RWPE2 (cell line): ENCODE measurements at places on chromosomes 4 and X.

DNA sequence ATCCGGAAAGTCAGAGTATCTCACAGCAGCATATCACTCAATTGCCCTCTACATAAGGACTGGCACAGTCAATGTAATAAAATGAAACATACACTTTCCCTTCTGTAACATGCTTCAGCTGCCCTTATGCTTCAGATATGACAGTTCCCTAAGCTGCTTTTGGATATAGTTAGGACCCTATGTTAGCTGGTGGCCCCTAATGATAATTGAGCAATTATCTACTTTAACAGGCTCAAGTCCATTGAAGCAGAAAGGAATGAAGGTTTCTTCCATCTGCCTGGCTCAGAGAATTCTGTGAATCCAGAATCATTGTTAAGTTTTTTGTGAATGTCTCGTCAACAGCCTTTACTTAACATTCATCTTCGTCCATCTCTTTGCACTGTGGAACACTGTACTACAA is 951.2 kb upstream of the DIAPH2 start:
- H3K27ac ChIP-seq, result no peak overlapping the region
- H3K36me3 ChIP-seq, result no peaks in the 10 kb centered on the region
- H3K27me3 ChIP-seq, result no peaks in the 10 kb centered on the region
- DNase-seq, result no peak

GRCh38 chr4:129094347-129094746 is 1.0 kb upstream of the SCLT1 start:
- peak overlapping the region; percentile 74 for H3K27ac ChIP-seq
- H3K4me1 ChIP-seq, result peaks cover 17% of the 10 kb centered on the region
- H3K27me3 ChIP-seq, result no peaks in the 10 kb centered on the region
- H3K36me3 ChIP-seq, result no peaks in the 10 kb centered on the region
- no peak for DNase-seq
- no peak overlapping the region for H3K4me3 ChIP-seq

DNA sequence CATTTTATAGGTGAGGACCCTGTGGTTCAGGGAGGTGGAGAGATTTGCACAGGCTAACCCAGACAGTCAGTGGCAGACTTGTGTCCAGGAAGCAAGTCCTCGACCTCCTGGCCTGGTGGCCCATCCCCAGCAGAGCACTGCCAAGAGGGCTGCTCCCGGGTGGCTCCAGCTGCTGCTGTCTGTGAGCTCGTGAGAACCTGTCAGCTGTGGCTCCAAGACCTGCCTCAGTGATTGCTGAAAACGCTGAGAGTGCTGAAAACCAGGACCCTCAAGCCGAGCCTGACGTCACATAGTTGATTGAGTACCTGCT is 74.2 kb downstream of the RTL9 start:
- no peak for DNase-seq
- no peak overlapping the region for H3K27ac ChIP-seq
- no peaks in the 10 kb centered on the region for H3K4me1 ChIP-seq
- no peak overlapping the region for H3K4me3 ChIP-seq

- no peaks in the 10 kb centered on the region for H3K36me3 ChIP-seq
- no peaks in the 10 kb centered on the region for H3K27me3 ChIP-seq
- no peaks in the 10 kb centered on the region for H3K4me1 ChIP-seq
- H3K27ac ChIP-seq, result no peak overlapping the region
- H3K4me3 ChIP-seq, result no peak overlapping the region
Measured at GRCh38 chr4:164906368-164906767, 29.4 kb downstream of the APELA start.

- H3K4me3 ChIP-seq, result no peak overlapping the region
- H3K36me3 ChIP-seq, result no peaks in the 10 kb centered on the region
- no peak overlapping the region for H3K27ac ChIP-seq
- no peaks in the 10 kb centered on the region for H3K4me1 ChIP-seq
- no peak for DNase-seq
Measured at GRCh38 chr4:141142423-141142822, 9.2 kb upstream of the RNF150 start.

- no peak for DNase-seq
- no peaks in the 10 kb centered on the region for H3K36me3 ChIP-seq
Measured at GRCh38 chr4:115740806-115741205, 627.4 kb upstream of the NDST4 start.

- DNase-seq, result no peak
- H3K27me3 ChIP-seq, result no peaks in the 10 kb centered on the region
- peaks cover 7% of the 10 kb centered on the region for H3K4me1 ChIP-seq
- no peak overlapping the region for H3K4me3 ChIP-seq
Measured at GRCh38 chr4:76850010-76850441, 47.9 kb downstream of the SOWAHB start.

DNA sequence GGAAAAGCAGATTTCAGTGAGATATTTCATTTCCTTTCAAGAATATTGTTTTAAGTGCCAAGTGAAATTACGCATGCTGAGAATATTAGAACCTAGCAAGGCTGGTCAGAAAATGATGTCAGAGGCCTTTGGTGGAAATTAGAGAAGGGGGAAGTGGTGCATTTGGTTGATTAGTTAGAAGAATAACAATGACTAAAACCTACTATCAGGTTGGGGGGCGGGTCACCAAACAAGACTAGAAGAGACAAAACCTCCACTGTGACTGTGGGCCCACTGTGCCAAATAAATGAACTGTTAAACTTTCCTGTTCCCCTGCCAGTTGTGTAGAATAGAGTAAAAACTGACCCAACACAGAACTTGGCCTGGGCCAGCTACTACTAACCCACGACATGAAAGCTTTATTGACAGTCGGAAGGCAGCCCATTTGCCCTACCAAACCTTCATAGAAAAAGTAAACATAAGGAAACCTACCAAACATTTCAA is 2.9 kb downstream of the RAPGEF2 start:
- no peaks in the 10 kb centered on the region for H3K27me3 ChIP-seq
- peak overlapping the region; percentile 73 for H3K27ac ChIP-seq
- no peaks in the 10 kb centered on the region for H3K36me3 ChIP-seq
- H3K4me1 ChIP-seq, result peaks cover 28% of the 10 kb centered on the region
- H3K4me3 ChIP-seq, result peak overlapping the region; percentile 88

DNA sequence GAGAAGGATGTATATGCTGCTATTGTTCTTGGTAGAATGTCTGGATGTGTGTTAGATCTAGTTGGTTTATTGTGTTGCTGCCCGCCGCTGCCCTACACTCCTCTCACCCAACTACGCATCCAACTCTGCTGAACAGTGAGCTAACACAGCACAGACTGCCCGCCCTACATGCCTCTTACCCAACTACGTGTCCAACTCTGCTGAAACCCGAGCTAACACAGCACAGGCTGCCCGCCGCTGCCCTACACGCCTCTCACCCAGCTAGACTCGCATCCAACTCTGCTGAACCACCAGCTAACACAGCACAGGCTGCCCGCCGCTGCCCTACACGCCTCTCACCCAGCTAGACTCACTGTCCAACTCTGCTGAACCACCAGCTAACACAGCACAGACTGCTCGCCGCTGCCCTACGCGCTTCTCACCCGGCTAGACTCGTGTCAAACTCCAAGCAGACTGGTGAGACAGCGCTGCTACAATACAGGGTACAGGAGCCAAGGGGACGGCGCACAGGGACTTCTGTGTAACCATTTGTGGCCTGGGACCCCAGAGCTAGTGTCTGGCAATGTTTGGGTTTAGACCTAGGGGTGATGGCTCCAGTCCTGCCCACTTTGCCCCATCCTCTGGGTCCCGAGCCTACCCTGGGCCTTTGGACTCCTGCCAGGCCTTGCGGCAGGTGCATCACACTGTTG is 11.6 kb upstream of the CTBP1 start:
- H3K4me3 ChIP-seq, result no peak overlapping the region
- H3K27ac ChIP-seq, result no peak overlapping the region
- no peaks in the 10 kb centered on the region for H3K36me3 ChIP-seq
- no peaks in the 10 kb centered on the region for H3K4me1 ChIP-seq
- no peak for DNase-seq

- peak; percentile 56 for DNase-seq
- H3K36me3 ChIP-seq, result no peaks in the 10 kb centered on the region
- H3K27ac ChIP-seq, result peak overlapping the region; percentile 50
- peaks cover 14% of the 10 kb centered on the region for H3K4me1 ChIP-seq
Measured at GRCh38 chrX:39261446-39262147, 460.3 kb downstream of the MID1IP1 start.

DNA sequence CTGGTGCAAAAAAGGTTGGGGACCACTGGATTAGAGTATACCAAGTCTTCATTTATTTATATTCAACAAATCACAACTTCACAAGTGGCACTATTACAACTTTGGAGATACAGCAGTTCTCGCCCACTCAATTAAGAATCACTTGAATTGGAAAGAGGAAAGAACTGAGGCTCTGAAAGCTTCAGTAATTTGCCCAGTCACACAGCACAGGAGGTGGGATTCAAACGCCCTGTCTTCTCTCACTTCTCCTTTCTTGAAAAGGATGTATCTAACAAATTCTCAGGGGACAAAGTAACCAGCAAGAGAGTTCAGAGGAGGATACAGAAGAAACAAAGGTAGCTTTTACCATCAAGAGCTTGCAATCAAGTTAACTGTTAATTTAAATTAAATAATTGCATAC is 12.4 kb downstream of the SMIM14 start:
- peaks cover 15% of the 10 kb centered on the region for H3K4me1 ChIP-seq
- H3K4me3 ChIP-seq, result no peak overlapping the region
- H3K36me3 ChIP-seq, result 0 out of 2 replicates have a peak, but pooled peaks cover 3% of the 10 kb centered on the region
- H3K27me3 ChIP-seq, result no peaks in the 10 kb centered on the region

DNA sequence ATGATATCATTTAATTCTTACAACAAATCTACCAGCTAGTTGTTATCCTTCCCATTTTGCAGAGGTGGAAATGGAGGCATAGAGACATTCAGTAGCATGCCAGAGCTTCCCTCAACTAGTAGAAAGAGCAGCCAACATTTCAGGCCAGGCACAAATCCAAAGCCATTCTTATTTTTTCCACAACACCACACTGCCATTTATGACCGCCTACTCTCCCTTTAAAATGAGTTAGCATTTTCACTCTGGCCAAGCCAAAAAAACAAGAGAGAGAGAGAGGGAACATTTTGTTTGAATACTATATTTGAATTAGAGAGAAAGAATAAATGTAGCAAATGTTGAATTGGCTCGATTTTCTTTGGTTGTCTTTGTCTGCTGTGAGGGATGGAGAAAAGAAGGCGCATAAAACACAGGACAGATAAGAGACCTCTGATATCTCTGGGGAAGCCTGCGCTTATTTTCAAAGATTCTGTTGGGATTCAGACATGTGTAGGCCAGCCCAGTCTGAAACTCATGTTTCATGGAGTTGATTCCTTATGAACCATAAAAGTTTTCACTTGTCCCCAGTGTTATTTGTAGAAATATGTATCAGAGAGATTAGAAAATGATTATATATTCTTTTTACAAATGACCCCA is 265.7 kb downstream of the RAB28 start:
- H3K4me3 ChIP-seq, result no peak overlapping the region
- no peaks in the 10 kb centered on the region for H3K27me3 ChIP-seq
- no peak for DNase-seq
- no peaks in the 10 kb centered on the region for H3K4me1 ChIP-seq

- no peak overlapping the region for H3K4me3 ChIP-seq
- DNase-seq, result no peak
- H3K27me3 ChIP-seq, result no peaks in the 10 kb centered on the region
- H3K27ac ChIP-seq, result no peak overlapping the region
- no peaks in the 10 kb centered on the region for H3K36me3 ChIP-seq
Measured at GRCh38 chr4:25211721-25212120, 22.1 kb upstream of the PI4K2B start.

- H3K27me3 ChIP-seq, result no peaks in the 10 kb centered on the region
- no peak overlapping the region for H3K4me3 ChIP-seq
- no peak overlapping the region for H3K27ac ChIP-seq
- H3K36me3 ChIP-seq, result no peaks in the 10 kb centered on the region
- DNase-seq, result no peak
Measured at GRCh38 chr4:54550395-54551171, 107.2 kb upstream of the KIT start.

- no peaks in the 10 kb centered on the region for H3K27me3 ChIP-seq
- no peak overlapping the region for H3K27ac ChIP-seq
- peaks cover 15% of the 10 kb centered on the region for H3K4me1 ChIP-seq
- no peak for DNase-seq
- H3K4me3 ChIP-seq, result no peak overlapping the region
- peaks cover 7% of the 10 kb centered on the region; the same call in 1 of the 2 replicates for H3K36me3 ChIP-seq
Measured at GRCh38 chr4:156913234-156913633, 58.4 kb downstream of the PDGFC start.

DNA sequence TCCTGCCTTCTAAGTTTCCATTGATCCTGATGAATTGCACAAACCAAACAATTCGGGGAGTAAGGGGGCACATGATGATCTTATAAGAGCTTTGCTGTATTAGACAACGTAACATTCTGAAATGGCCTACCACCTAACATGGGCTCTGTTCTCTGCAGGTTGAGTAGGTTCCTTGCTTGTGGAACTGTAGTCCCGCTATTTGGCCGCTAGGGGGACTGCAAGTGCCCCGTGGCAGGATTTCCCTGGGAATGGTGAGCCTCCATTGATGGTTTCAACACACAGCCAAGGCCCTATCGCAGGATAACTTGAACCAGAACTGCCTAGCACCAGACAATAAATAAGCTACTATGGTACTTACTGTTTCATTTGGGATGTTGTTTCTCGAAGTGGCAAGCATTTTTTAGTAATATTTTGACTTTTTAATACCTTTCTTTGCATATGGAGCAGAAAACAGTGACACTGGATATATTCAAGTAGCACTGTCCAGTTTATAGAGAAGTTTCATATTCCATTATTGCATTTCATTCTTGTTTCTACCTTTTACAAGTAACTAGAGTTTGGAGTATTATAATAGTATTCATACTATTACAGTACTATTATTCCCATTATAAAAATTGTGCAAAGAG is 11.9 kb downstream of the AR start:
- H3K4me3 ChIP-seq, result no peak overlapping the region
- no peaks in the 10 kb centered on the region for H3K36me3 ChIP-seq
- no peak overlapping the region for H3K27ac ChIP-seq

DNA sequence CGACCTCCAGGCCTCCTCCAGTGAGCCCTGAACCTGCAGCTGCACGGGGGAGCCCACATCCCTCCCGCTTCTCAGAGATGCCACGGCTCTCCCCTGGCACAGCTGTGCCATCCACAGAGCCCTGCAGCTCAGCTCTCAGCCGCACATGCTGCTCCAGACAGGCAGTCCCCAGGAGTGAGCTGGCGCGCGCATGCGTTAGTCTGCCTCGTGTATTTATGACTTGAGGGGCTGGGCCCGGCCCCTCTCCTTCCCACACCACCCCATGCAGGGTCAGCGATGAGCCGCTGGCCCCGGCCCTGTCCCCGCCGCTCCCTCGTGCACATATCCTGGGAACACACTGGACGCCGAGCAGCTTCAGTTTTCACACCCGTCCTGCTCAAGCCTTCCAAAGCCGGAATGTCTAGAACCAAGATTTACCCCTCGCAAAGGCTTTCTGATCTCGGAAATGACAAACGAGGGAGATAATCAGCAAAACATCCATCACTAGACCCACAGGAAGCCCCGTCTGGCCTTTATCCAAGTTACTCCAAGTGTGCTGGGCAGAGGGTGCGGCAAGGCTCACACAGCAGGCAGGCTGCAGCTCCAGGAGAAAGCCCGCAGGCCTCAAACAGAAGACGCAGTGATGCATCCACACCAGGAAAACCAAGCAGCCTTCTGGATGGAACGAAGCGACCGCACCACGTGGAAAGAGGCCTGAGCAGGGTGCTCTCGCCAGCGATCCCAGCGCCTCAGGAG is 24.3 kb downstream of the GAK start:
- no peak for DNase-seq
- H3K4me3 ChIP-seq, result no peak overlapping the region
- no peaks in the 10 kb centered on the region for H3K27me3 ChIP-seq
- no peak overlapping the region for H3K27ac ChIP-seq
